CD8-positive, alpha-beta memory T cell (primary cell): ENCODE measurements at places on chromosomes 12 and 14. TPM values are rescaled to one million over a fixed set of nuclear protein-coding genes. Genes with fewer than 3 reads are reported as not detected.

The OTX2 gene
- not detected for total RNA-seq

DNA sequence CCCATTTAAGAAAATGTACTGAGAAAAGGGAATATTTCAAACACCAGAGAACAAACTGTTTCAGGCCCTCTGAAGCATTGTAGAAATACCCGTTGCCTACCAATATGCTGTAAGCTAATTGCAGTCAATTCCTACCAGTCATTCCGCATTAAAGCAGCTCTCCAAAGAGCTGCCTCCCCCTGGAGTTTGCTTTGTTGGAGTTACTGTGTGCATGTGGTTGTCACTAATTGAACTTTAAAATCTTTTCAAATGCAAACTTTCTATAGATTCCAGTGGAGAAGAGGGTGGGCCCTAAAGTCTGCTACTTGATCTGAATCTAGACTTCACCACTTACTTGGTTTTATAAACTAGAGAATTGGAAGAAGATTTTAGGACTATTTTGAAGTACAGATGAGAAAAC, 112.7 kb downstream of the PLXNC1 start:
- no peak for DNase-seq
- no peak overlapping the region for H3K4me3 ChIP-seq
- H3K27ac ChIP-seq, result no peak overlapping the region
- H3K27me3 ChIP-seq, result no peaks in the 10 kb centered on the region
- peaks cover 1% of the 10 kb centered on the region for H3K36me3 ChIP-seq
- H3K4me1 ChIP-seq, result peaks cover 24% of the 10 kb centered on the region

DNA sequence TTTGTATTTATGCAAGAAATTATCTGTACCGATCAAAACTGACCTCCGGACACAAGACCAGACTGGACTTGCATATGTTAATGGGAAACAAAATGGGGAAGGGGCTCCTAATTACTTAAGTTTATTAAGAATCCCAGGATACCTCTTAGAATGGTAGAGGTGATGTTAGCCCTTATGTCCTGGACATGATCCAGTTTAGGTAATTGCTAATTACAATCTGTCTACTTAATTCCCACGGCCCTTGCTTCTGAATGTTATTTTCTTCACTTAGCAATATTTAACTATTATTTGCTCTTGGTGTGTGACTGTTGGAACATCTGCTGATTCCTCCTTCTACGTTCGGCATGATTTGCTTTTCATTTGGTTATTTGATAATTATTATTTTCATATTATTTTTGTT, 644.0 kb downstream of the DIO2 start:
- H3K36me3 ChIP-seq, result no peaks in the 10 kb centered on the region
- H3K4me3 ChIP-seq, result no peak overlapping the region
- no peak overlapping the region for H3K27ac ChIP-seq
- H3K4me1 ChIP-seq, result no peaks in the 10 kb centered on the region

- DNase-seq, result no peak
- no peak overlapping the region for H3K27ac ChIP-seq
- no peak overlapping the region for H3K4me3 ChIP-seq
- H3K36me3 ChIP-seq, result peaks cover 80% of the 10 kb centered on the region
- no peaks in the 10 kb centered on the region for H3K27me3 ChIP-seq
Observed at GRCh38 chr14:52003324-52003723, 14.0 kb downstream of the RTRAF start.

GRCh38 chr14:95087619-95088018, 69.7 kb downstream of the DICER1 start:
- peaks cover 27% of the 10 kb centered on the region for H3K36me3 ChIP-seq
- no peak for DNase-seq
- no peak overlapping the region for H3K27ac ChIP-seq
- H3K4me3 ChIP-seq, result no peak overlapping the region

The NOXRED1 gene
- 0.42 TPM for total RNA-seq
